ENCODE measurements at places on chromosomes 16 and 17.

DNA sequence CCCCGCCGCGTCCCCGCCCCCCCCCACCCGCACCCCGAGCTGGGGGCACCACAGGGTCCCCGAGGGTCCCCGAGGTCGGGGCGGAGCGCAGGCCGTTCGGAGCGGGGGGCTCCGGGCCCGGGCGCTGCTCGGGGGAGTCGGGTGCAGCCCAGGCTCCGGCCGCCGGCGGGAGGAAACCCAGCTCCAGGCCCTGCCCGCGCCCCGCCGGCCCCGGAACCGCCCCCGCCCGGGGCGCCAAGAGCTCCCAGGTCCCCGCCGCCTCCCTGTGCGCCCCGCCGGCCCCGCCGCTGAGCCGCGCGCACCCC is 33.2 kb upstream of the RPH3AL start:
- no peak for DNase-seq

DNA sequence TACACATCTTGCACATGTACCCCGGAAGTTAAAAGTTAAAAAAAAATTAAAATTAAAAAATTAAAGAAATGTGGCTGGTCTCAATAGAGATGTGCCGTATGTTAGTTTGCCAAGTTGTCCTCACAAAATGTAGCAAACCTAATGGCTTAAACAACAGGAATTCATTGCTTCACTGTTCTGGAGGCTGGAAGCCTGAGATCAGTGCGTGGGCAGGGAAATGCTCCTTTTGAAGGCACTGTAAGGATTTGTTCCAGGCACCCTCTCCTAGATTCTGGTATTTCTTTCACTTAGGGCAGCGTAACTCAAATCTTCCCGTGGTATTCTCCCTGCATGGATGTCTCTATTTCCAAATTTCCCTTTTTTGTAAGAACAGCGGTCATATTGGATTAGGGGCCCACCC is 32.7 kb upstream of the MON1B start:
- no peak for DNase-seq

DNA sequence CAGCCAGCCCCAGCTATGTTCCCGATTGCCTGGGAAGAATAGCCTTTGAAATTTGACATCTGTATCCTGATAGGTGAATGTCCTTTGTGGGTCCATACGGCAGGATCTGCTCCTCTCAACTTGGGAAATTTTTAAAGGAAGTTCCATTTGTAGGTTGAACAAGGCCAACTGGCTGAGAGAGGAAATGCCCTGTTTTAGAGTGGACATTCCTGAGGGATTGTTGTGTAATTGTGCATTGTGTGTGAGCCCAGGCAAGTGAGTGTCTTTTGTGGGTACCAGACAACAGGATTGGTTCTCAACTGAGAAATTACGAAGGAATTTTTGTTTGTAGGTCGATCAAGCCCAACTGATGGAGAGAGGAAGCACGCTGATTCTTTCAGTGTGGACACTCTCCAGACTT is 2.6 kb upstream of the CPHXL2 start:
- DNase-seq: no peak

GRCh38 chr16:57115168-57115513 is 22.8 kb downstream of the CPNE2 start:
- no peak for DNase-seq

- DNase-seq: no peak
Measured at GRCh38 chr17:67210915-67211314, 34.1 kb downstream of the HELZ start.

- DNase-seq: no peak
Measured at GRCh38 chr16:29915590-29916247, 10.3 kb downstream of the KCTD13 start.

DNA sequence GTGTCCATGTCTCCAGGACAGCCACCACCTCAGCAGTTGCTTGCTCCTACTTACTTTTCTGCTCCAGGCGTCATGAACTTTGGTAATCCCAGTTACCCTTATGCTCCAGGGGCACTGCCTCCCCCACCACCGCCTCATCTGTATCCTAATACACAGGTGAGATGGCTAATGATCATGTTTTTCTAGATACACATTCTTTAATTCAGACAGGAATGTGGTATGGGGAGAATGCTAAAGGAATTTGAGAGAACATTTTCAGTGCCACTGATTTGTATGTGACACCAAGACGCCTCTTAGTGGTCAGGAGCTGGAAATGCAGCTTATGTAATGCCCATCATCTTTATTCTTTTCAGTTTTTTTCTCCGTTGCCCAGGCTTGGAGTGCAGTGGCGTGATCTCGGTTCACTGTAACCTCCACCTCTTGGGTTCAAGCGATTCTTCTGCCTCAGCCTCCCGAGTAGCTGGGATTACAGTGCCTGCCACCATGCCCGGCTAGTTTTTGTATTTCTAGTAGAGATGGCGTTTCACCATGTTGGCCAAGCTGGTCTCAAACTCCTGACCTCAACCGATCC is 8.9 kb upstream of the RAPGEFL1 start:
- peak; percentile 82 for DNase-seq

- no peak for DNase-seq
Measured at GRCh38 chr16:68719993-68720489, 17.1 kb upstream of the CDH1 start.

DNA sequence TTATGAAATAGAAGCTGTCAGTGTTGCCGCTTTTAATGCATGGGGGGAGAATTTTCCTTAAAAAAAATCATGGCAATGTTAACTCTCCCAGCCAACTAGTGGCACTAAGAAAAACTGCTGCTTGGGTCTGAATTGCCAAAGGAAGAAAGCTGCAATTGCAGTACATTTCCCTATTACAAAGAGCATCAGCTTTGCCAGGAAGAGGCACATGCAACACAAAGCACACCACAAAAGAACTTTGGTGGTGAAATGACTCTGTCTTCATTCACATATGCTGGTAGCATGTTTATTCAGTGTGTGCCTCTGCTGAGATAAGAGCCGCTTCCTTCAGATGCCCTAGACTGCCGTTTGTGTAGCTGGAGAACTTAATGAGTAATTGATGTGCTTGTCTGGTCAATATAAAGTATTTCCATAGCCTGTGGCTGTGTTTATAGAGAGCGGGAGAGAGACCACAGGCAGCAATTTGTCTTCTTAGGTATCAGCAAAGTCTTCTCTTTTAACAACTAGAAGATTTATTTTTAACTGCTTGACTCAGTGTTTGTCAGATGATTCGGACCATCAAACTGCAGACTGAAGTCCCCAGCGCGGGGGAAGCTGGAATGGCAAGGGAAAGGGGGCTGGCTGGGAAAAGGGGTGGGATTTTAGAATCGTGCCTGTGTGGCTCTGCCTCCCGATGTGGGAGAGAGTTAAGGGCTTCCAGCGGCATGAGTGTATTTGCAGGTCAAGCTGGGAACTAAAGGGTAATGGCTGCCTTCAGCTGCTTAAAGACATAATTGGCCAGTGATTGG is 115.1 kb downstream of the MRTFB start:
- DNase-seq: peak; percentile 73

DNA sequence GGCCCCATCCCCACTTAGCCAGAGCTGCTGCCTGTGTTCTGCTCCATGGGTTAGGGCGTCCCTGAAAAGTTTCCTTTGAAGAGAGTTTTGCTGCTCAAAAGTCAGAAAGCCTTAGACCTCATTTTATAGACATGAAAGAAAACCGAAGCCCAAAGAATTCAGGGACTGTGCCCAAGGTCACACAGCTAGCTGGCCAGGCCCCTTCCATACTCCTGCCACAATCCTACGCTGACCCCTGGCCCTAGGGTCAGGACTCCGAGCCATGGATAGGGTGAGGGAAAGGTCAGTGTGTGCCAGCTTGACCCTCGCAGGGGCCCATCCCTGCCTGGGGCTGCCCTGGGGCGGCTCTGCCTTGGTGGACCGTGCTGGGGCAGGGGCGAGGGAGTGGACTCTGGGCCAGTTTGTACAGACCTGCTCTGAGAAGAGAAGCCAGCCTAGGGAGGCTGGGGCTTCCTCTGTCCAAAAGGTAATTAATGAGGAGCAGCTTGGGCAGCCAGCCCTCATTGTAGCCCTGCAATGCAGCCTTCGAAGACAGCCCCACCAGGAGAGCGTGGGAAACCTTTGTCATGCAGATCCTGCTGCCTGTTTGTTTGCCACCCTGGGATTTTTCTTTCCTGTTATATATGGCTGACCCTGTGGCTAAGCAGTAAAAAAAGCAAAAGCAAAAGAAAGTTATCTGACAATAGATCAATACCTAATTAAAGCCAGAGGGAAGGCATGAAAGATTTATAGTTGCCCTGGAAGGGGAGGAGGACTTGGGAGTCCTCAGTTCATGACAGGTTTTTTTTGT is 37.4 kb downstream of the RHBDL3 start:
- DNase-seq: peak; percentile 95

DNA sequence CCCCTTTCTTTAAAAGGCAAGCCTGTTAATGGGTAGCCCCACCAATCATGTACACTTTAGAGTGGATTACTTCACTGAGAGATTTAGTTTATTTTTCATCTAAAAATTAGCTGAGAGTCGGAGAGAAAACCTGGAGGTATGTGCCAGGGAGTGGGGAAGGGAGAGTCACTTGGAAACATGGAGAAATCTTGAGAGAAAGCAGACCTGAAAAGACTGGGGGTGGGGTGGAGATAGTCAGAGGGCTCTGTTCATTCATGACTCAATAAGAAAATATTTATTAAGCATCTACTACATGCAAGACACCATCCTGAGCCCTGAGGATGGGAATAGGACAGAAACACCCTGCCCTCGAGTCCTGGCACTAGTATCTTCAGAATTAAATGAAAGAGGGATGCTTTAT is 27.4 kb upstream of the RCVRN start:
- no peak for DNase-seq

- DNase-seq: no peak
Measured at GRCh38 chr17:604115-604450, 110.6 kb downstream of the VPS53 start.

DNA sequence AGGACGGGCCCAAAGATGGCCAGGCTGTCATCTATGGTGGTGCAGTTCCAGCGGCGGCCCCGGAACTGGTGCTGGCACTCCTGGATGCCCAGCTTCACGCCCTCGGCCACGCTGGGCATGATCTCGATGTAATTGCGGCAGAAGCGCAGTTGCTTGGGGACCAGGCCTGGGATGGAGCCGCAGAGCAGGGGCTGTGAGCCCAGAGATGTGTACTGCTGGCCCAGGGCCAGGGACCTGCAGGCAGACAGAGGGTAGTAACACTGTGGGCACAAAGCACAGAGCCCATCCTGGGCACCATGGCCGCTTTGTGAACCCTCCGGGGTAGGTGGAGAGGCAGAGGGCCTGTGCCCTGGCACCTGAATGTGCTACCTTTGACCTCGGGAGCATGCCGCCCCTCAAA is 44.8 kb downstream of the WNT3 start:
- DNase-seq: no peak

DNA sequence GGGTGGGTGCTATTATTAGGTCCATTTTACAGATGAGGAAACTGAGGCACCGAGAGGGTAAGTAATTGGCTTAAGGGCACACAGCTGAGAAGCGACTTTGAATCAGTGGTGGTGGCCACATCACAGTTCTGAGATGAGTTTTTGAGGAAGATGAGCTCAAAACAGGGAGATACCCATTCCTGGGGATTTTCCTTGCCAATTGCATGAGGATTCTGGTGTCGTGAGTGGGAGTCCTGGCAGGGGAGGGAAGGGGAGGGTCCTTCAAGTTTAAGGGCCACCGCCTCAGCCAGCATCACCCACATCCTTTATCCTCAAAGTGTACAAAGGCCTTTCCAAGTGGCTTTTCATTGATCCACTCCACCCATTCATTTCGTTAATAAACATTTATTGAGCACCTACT is 45.3 kb downstream of the IL21R start:
- no peak for DNase-seq

DNA sequence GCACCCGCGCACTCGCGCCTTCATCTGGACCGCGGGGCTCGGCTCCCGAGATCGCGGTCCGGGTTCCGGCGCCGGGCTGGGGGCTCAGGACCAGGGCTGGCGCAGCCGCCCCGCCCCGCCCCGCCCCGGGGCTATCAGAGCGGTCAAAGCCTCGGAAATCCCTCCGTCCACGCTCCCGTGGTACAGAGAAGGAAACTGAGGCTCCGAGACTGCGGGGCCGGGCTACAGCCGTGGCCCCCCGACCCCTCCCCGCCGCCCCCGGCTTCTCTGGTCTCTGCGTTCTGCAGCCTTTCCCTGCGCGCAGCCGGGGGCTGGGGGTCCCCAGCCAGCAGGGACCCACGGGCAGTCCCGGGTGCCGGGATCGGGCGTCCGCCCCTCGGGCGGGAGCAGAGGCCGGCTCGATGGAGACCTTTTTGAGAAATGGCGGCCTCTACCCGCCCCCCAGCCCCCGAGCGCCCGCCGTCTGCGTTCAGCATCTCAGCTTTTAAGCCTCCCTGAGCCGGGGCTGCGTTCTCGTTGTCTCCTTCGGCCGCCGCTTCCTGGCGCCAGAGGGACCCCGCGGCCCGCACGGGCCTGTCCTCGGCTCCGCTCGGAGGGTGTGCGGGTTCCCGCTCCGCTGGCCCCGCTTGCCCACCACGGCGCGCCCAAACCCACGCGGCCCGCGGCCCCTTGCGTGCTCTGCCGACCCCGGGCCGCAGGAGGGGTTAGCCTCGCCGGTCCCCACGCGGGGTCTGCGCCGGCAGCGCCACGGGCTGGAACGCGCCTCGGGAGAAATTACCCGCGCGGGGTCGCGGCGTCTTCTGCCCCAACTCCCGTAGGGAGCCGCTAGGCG is 1.5 kb upstream of the NPTX1 start:
- peak; percentile 93 for DNase-seq

GRCh38 chr16:4947722-4948503 is 10.2 kb upstream of the SEC14L5 start:
- DNase-seq: peak; percentile 95

DNA sequence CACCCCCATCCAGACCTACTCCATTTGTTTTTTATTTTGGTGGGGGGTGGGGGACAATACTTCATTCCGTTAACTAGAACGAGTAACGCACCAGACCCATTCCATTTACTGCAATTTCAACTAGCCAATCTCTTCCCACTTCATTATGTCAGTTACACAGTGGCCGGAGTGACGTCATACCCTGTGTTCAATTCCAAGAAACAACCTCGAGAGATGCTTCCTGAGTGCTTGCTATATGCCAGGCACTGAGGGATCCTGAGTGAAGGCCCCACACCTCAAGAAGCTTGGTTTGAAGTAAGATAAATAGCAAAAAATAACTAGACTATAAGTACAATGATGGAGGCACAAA is 9.1 kb upstream of the SIAH1 start:
- no peak for DNase-seq

- no peak for DNase-seq
Measured at GRCh38 chr16:89052890-89053724, 40.5 kb upstream of the ACSF3 start.

- no peak for DNase-seq
Measured at GRCh38 chr16:23274968-23275367, 27.1 kb upstream of the SCNN1B start.

DNA sequence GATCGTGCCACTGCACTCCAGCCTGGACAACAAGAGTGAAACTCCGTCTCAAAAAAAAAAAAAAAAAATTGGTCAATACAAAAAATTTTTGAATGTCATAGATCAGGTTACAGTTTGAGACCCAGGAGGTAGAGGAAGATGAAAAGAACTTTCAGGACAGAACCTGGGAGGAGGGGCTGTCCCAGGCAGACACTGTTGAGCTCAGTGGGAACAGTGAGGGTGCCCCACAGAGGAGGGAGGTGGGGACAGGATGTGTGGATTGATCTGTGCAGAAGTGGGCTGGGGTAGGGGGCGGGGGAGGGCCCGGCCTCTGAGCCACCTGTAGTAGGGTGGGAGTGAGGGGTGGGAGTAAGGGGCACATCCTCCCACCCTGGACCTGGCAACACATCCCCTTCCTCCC is 58.3 kb downstream of the PRMT7 start:
- DNase-seq: no peak

- DNase-seq: no peak
Measured at GRCh38 chr17:5922476-5922875, 147.7 kb upstream of the WSCD1 start.

Measured in endodermal cell (in vitro differentiated cells).